ENCODE measurements at places on chromosomes 3 and 15.

DNA sequence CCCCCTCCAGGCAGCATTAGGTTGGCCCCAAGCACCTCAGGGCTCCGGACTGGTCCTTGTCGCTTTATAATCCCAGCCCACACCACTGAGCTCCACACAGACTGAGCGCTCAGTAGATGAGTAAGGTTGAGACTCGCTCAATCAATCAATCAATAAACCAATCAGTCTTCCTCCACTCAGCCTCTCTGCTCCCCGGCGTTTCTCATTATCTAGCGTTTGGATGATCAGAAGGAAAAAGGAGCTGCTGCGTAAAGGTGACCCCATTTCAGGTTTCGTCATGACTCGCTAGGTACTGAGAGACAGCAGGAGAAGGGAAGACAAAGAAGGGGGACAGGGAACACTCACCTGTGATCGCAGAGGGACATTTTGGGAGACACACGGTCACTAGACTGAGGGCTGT lies 41.2 kb downstream of the ZNF710 start:
- no peak for DNase-seq

DNA sequence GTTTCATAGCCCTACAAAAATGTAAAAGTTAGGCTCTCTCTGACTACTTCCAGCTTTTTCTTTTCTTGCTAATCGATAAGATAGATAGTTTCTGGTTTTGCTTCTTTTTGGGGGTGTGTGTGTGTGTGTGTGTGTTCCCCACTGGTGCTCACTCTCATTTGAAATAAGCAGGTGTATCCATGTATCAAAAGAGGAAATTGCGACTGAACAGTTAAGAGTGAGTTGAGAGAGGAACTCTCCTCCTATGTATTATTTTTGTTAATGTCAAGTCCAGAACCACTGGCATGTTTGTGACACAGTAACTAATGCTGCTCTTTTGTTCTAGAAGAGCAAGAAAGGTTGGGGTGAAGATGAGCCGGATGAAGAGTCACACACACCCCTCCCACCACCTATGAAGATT lies 96.7 kb upstream of the UMPS start:
- no peak for DNase-seq

DNA sequence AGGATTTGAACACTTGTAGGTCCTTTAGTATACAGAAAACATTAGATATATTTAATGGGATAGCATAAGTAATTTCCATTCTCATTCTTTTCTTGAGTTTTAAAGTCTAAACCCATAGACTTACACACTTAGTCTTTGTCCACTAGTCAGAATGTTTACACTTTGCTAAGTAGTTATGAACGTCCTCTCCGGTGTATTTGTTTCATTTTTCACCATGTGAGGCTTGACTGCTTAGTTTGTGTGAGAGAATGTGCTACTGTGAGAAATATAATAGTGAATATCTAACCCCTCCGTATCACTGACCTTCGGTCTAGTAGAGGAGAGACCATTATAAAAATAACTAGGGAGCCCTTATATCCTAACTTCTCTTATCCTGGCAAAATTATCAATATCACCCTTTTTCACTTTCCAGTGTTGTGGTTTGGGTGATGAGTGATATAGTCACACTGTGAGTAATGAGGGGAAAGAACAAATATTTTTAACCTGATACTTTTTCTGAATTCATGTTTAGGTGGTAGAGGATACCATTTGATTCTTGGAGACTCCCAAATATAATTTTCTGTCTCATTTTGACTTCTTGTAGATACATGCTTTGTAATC lies 122.4 kb downstream of the UBE2E2 start:
- no peak for DNase-seq

DNA sequence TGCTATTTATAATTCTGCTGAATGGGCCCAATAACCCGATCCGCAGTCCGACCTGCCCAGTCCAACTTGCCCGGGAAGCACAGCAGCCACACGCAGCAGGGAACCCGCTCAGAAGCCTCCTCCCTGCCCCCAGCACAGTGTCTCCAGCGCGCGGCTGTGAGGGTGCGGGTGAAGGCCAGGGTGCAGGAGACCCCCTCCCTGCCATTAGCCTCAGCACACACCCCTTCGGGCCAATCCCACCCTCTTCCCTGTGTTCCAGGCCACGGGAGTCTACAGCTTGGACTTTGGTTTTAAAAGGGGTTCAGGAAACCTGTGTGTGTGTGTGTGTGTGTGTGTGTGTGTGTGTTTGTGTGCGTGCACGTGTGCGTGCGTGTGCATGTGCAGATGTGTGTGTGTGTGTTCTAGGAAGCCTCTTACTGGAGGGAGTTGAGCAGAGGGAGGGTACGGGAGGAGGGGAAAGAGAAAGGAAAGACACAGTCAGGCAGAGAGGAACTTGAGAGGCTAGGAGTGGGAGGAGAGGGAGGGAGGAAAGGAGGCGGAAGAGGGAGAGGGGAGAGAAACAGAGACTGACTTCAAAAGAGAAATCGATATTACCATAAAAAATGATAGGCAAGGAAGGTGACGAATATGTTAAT lies 34.2 kb downstream of the ATP2B2 start:
- no peak for DNase-seq

- DNase-seq = no peak
These were observed 34.9 kb upstream of the TTBK2 start for GRCh38 chr15:42955518-42955917.

- no peak for DNase-seq
These were observed 3.4 kb downstream of the ANKRD28 start for GRCh38 chr3:15794303-15794771.

DNA sequence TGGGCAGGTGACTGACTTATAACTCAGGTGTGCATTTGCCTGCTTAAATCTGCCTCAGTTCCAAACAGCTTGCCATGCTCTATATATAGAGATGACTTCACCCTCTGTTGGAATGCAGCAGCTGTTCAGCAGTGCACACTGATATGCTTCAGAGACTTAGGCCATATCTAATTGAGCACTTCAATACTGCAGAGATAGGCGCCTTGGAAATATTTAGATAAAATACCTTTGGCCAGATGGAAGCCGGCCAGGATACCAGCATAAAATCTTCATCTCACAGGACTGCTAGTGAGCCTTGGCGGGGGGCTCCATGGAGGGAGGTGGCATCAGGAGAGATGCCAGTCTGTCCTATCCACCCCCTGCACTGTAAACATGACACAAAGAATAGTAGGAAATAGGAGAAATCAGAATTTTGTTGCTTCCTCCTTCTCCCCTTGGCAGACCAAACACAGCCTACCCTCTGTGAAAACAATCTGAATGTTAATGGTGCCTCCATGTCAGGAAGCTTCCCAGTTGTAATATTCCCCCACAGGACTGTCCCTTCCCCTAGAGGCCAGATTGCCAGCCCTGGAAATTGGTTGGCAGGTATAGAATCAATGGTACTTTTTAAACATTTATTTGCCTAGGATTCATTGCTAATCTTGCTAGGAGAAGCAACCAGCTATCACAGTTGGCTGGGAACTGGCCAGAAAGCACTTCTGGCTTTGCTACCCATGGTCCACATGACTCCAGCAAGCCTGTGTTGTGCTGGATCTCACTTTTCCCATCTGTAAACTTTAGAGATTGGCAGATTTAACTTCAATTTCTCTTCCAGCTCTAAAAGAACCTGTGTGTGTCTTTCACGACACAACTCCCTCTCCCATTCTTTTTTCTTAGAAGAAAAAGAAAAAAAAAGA lies 215.5 kb upstream of the KCNMB2 start:
- peak; percentile 6 for DNase-seq

DNA sequence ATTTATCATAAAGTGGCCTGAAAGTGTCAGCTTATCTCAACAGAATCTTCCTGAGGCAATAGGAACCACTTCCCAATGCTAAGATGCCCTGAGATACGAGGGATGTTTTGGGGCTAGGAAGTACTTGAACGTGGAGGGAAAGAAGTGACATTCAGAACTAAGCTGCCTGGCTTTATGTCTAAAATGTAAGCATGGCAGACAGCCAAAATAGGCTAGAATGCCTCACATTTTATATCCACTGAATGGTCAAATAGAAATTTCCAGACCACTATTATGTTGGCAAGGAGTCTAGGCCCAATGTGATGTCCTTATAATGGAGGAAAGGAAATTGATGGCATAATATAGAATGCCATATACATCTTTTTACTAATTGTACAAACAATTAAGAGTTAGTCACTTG lies 154.9 kb downstream of the PEX5L start:
- DNase-seq = peak; percentile 37

- DNase-seq = peak; percentile 52
These were observed 107.9 kb downstream of the FMN1 start for GRCh38 chr15:33086500-33087121.

DNA sequence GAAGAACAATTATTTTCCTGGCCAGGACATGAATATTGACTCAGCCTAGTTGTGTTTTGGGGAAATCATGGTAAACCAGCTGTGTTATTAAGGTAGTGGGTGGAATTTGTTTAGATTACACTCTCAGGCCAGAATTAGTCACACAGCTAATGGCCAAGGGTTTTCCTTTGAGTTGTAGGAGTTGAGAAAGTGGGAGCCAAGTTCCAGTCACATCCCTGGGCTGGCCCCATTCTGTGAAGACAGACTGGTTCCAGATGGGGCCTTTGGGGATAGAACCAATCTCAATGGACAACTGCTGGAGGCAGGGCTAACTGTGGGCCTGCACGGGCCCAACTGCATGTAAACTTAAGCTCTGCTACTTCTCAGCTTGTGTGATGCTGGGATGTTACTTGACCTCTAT lies 1.4 kb upstream of the RASL12 start:
- DNase-seq = no peak

DNA sequence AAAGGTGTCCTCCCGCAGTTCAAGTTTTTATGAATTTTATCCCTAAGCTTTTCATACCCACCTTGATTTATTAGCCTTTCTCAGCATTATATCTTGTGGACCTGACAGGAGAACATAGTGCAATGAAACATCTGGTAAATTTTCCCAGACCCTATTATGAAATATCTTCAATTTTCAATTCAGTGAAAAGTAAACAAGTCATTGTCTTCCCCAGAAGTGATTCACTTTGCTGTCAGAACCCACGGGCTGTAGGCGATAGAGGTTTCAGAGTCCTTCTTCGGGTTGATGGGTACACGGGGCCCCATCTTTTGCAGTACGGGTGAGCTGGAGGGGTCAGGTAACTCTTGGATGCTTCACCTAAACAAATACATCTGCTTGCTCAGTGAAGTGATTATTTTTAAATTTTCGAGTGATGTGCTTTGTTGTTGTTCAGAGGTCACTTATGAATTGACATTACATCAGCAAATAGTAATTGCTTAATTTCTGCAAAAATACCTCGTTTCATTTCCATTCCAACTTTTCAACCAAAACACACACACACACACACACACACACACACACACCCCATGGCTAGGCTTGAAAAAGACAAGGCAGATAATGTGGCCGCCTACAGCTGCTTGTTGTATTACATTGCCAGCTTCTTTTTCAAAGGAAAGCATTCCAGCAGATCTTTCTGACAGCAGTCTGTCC lies 102.9 kb downstream of the SEMA6D start:
- no peak for DNase-seq

GRCh38 chr3:13494463-13495350 lies 14.6 kb downstream of the HDAC11 start:
- DNase-seq = no peak

DNA sequence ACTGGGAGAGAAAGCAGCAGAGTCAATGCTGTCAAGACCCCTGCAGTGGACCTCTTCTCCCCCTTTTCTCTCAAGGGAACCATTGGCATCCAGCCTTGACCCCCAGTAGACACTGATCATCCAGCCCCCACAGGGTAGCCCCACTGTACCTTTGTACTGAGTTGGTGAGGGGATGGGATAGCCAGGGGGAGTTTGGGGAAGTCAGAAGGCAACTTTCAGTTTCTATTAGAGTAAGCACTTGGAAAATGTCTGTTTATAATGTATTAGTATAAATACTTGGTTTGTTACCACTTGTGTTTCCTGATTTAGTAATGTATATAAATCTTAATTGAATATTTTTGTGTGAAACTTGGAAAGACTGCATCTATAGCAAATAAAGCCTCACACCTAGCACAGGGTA lies 25.0 kb downstream of the DAG1 start:
- DNase-seq = no peak

- no peak for DNase-seq
These were observed 401.1 kb downstream of the NAALADL2 start for GRCh38 chr3:175260145-175260794.

DNA sequence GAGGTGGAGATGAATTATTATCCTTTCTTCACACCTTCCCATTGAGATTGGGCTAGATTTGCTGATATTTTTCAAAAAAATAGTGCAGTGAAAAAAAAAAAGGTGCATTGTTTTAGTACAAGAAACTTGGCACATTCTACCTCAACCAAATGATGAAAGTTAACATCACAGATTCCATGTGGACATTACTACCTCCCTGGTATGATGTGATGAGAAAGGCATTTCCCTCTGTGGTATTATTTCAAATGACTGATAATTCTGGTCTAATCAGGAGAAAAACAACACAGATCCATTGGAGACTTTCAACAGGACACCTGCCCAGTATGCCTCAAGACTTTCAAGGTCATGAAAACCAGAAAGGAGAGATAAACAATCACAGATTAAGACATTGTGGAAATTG lies 313.4 kb downstream of the BCHE start:
- no peak for DNase-seq

GRCh38 chr3:39780352-39780751 lies 29.1 kb upstream of the MYRIP start:
- DNase-seq = no peak

- no peak for DNase-seq
These were observed 28.7 kb upstream of the CD47 start for GRCh38 chr3:108119398-108120104.

Measured in COR-L47 (cell line).